ENCODE measurements at places on chromosomes 12 and 14.

GRCh38 chr14:32379447-32379846 is 50.3 kb downstream of the AKAP6 start:
- DNase-seq, result no peak

GRCh38 chr12:82414926-82415325 is 56.6 kb downstream of the METTL25 start:
- DNase-seq, result no peak

DNA sequence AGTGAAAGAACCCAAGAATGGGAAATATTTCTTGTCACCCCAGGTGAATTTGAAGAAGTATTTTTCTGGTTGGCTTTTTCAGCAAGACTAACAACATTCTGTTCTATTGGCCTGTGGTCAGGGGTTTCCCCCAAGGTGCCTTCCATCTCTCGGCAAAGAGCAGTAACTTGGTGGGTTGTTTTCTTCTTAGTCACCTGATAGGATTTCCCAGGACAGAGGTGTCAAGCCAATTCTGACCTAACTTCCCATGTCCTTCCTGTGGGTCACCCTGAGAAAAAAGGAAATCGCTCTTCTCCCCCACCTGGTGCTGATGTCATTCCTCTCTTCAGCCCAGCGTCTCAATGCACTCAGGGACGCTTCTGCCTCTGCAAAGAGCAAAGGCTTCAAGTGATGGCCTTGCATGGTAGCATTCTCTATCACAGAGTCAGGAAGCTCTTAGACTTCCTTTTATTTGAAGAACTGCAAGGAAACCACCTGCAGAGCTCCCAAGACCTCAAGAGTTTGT is 16.1 kb upstream of the IFNG start:
- DNase-seq, result peak; percentile 13

- DNase-seq, result no peak
These were observed 6.2 kb downstream of the FOXJ2 start for GRCh38 chr12:8038659-8039114.
